ENCODE measurements at places on chromosomes 4 and X.

DNA sequence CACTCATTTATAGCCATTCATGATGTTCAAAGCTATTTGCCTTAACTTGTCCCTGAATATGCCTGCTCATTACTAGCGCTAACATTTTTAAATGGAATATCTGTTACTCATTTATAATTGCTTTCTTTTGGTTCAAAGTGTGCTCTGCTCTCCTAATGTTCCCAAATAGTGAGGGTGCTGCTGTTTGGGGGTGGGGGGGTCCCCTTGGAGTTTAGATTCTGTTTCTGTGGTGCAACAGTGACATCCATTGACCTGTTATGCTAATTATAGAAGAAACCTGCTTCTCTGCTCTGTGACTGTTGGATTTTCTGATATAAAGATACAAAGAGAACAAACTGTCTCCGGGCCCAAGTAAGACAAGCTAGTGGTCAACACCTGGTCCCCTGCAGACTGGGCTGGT, 222.4 kb downstream of the SHROOM3 start:
- no peak for DNase-seq

DNA sequence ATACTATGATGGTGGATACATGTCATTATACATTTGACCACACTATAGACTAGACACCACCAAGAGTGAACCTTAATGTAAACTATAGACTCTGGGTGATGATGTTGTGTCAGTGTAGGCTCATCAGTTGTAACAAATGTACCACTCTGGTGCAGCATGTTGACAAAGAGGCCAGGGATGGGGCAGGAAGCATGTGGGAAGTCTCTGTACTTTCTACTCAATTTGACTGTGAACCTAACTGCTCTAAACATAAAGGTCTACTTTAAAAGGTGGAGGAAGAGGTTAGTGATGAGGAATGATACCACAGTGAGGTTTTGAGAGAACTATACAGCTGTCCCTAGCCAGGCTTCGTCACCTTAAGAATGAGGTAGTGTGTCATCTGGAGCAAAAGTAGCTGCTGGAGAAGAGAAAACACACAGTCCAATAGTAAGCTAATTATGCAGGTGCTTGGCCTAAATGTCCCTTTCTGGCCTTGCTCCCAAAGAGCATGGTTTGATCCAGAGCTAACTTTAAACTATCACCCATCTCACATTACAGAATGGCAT, 38.4 kb downstream of the GRSF1 start:
- no peak for DNase-seq

DNA sequence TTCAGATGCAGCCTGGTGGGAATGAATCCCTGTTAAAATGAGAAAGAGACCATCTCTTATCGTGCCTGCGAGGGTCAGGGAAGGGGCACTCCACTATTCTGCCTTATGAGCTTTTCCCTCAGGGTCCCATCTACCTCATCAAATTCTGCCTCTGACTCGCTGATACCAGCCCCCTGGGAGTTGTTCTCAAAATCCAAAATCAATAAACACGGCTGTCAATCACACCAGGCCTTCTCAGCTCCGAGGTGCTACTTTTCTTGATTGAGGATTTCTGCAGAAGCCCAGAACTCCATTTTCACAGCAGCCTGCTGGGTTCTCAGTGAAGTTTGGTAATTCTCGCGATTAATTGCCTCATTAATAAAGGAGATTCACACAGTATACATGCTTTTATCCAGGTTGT, 312.6 kb downstream of the STIM2 start:
- no peak for DNase-seq

GRCh38 chr4:75612306-75612705, 18.0 kb downstream of the CDKL2 start:
- DNase-seq: no peak
